Panc1 (cell line): ENCODE measurements at places on chromosomes 1 and 21. TPM values are rescaled to one million over a fixed set of nuclear protein-coding genes. Genes with fewer than 3 reads are reported as not detected.

Gene ILDR2
- 0.08 TPM for total RNA-seq

Gene NPPA
- not detected for total RNA-seq

DNA sequence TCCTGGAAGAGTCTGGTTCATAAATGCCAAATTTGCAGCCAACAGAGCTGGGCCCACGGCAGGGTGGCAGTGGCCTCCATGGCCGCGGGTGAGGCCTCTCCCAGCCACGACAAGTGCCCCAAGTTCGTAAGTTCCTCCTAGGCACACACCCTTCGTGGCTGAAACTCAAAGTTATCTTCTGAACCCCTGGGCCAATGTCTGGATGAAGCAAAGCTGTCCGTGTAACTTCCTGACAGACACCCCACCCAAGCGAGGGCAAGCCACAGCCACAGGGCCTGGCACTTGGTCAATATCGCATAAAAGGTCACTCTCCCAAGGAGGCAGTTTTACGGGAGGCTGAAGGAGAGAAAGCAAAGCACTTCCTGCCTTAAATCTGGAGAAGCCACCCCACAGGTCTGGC is 27.8 kb upstream of the GPR153 start:
- no peaks in the 10 kb centered on the region for H3K4me1 ChIP-seq
- DNase-seq = no peak
- no peak overlapping the region for H3K27ac ChIP-seq
- H3K36me3 ChIP-seq = no peaks in the 10 kb centered on the region
- no peaks in the 10 kb centered on the region for H3K27me3 ChIP-seq

DNA sequence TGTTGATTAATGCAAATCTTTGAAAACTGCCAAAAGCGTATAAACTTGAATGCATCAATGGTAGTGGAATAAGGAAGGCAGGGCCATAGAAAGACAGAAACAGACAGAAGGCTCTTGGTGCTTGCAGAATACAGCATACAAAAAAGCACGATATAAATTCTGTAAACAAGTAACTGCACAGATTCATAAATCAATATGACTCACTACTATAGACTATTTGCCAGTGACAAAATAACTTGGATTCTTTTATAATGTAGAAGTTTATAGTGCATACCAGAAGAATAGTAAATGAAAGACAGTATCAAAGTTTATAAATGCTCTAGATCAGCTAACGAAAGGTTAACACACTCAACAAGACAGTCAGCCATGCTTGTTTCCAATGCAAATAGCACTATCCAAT is 349.6 kb downstream of the PTBP2 start:
- no peaks in the 10 kb centered on the region for H3K36me3 ChIP-seq
- H3K27me3 ChIP-seq = no peaks in the 10 kb centered on the region
- H3K4me3 ChIP-seq = no peak overlapping the region
- H3K27ac ChIP-seq = no peak overlapping the region
- H3K4me1 ChIP-seq = no peaks in the 10 kb centered on the region

DNA sequence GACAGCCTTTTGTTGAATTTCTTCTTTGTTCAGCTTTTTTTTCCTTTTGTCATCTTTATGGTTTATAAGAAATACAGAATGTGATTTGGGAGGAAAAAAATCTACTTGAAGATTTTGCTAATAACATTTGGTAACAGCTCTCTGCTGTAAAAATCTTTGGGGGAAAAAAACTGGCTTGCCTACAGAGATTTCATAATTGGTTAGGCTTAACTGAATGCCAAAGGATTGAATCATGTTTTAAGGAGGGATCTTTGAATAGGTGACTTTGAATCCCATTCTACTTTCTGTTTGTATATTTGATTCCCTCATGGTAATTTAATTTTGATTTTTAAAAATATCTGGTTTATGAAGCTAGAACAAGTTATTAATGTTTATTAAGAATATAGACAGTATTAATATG is 3.2 kb downstream of the BTF3L4 start:
- peaks cover 18% of the 10 kb centered on the region for H3K4me1 ChIP-seq
- H3K27me3 ChIP-seq = no peaks in the 10 kb centered on the region
- no peak overlapping the region for H3K4me3 ChIP-seq
- peaks cover 39% of the 10 kb centered on the region for H3K36me3 ChIP-seq
- DNase-seq = no peak
- peak overlapping the region; percentile 54; the same call in 1 of the 2 replicates for H3K27ac ChIP-seq
